ENCODE measurements at places on chromosomes 7 and 10.
A peak's percentile ranks its signal among the peaks of the same experiment; 100 is the strongest.

DNA sequence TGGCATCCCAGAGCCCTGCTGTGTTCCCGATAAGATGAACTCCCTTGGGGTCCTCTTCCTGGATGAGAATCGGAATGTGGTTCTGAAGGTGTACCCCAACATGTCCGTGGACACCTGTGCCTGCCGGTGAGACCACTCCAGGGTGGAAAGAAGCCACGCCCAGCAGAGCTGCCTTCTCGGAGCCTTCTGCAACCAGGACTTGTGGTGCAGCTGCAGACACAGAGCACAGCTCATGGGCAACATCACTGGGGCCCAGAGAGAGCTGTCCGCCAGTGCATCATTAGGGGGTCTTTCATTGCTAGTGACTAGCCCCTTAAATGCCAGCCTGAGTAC lies 9.6 kb upstream of the GDF2 start:
- DNase-seq: no peak

DNA sequence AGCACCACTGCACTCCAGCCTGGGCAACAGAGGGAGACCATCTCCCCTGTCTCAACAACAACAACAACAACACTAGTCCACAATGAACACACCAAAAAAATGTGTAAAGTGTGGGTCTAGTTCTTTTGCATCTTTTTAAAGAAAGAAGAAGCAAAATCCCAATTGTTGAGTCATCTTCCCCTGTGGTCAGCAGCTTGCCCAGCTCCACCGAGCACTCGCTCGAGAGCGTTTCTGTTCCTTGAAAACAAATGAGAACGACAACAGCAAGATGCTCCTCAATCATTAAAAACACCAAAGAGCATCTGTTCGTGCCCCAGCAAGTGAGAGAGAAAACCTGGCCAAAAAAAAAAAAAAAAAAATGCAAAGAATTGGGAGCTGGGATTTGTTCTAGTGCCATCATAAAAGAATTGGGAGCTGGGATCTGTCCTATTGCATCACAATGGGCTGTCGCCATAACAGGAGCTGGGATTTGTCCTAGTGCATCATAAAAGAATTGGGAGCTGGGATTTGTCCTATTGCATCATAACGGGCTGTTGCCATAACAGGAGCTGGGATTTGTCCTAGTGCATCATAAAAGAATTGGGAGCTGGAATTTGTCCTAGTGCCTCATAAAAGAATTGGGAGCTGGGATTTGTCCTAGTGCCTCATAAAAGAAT lies 118.1 kb downstream of the PTPRN2 start:
- DNase-seq: no peak

GRCh38 chr10:6082496-6083395 lies 6.1 kb upstream of the RBM17 start:
- no peak for DNase-seq

GRCh38 chr7:5584821-5585220 lies 161.2 kb upstream of the TNRC18 start:
- DNase-seq: no peak

DNA sequence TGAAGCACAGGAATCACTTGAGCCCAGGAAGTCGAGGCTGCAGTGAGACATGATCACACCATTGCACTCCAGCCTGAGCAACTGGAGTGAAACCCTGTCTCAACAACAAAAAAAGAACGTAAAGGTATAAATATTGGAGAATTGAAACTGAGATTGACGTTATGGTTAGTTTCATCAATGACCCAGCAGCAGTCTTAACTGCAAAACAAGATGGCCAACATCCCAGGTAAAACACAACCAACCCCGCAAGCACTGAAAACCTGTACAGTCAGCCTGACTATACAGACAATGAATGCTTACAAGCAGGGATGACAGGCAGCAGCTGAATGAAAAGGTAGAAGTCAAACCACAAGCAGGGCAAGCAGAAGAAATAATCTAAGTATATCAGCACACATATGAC lies 34.7 kb downstream of the WAPL start:
- DNase-seq: no peak

DNA sequence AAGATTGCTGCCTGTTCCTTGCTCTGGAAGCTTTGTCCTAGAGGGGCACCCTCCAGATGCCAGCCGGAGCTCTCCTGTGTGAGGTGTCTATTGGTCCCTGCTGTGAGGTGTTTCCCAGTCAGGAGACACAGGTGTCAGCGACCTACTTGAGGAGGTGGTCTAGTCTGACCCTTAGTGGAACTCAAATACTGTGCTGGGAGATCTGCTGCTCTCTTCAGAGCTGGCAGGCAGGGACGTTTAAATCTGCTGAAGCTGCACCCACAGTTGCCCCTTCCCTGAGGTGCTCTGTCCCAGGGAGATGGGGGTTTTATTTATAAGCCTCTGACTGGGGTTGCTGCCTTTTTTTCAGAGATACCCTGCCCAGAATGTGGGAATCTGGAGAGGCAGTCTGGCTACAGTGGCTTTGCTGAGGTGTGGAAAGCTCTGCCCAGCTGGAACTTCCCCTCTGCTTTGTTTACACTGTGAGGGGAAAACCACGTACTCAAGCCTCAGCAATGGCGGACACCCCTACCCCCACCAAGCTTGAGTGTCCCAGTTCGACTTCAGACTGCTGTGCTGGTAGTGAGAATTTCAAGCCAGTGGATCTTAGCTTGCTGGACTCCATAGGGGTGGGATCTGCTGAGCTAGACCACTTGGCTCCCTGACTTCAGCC lies 119.2 kb downstream of the PPP1R9A start:
- DNase-seq: no peak

GRCh38 chr7:132739271-132739955 lies 163.1 kb upstream of the PLXNA4 start:
- no peak for DNase-seq

- DNase-seq: no peak
These were observed 825 bp downstream of the FEZF1 start for GRCh38 chr7:122303531-122304318.

- no peak for DNase-seq
These were observed 667.9 kb downstream of the AUTS2 start for GRCh38 chr7:70266186-70266585.

- DNase-seq: peak; percentile 40
These were observed 613 bp downstream of the AP5Z1 start for GRCh38 chr7:4775848-4776623.

DNA sequence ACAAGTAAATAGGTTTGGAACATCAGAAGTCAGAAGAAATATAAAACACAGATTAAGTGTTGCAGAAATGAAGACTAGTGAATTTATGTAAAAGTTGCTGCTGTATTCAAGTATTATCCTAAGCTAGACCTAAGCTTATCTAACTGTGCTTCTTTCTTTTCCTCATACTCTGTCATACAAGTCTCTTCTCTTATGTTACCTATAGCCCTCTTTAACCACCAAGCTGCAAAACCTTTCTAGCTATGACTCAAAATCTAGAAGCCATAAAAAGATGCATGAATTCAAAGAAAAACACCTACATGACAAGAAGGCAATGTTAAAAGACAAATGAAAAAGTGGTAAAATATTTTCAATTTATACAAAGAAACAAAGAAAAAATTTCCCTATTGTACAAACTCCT lies 23.0 kb downstream of the DENND11 start:
- DNase-seq: no peak

DNA sequence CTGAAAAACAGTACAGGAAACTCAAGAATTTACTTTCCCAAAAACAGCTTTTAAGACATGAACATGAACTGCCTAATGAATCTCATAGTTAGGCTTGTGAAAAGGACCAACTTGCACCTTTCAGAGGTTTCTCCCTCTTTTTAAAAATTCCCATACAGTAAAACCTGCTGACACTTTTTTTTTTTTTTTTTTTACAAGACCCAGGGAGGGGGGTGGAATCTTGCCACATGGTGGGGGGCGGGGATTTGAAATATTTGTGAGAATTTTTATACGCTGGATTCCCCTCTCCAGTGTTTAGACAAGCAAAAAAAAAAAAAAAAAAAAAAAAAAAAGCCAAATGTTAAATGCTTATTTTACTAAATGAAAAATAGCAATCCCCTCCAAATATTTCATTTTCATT lies 57.4 kb downstream of the HIBADH start:
- DNase-seq: no peak

GRCh38 chr7:83410989-83411591 lies 237.8 kb downstream of the SEMA3E start:
- DNase-seq: no peak

DNA sequence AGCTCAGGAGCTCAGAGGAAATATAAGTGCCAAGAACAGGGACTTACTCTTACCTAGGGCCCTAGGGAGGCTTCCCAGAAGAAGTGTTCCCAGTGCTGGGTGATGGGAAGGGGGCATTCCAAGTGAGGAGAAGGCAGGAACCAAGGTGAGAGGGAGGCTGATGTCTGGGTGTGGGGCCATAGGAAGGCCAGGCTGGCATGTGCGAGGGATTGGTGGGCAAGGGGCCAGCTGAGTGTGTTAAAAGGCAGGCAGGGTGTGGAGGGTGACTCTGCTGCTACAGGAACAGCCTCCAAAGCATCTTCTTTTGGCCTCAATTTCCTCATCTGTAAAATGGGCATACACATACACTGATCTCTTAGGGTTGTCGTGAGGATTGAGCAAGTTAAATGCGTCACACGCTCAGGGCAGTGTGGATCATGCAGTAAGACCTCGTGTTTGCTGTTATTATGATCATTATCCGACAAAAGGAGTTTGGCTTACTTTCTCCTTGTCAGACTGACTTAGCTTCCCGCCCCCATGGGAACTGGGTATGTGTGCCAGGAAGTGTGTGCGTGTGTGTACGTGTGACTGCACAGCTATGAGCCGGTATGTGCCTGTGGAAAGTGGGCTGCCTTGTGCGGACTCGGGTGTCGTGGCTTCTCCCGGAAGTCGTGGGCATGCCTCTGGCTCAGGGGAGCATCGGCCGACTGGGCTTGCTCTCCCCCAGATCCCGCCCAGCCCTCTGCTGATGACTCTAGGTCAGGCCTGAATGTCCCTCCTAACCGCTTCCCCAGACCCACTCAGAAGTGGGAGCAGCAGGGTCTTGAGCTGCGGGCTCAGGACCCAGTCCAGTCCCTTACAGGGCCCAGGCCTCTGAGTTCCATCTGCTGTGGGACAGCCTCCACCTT lies 59.6 kb downstream of the NEURL1 start:
- DNase-seq: no peak

GRCh38 chr10:119395280-119396007 lies 147.1 kb downstream of the RGS10 start:
- no peak for DNase-seq

DNA sequence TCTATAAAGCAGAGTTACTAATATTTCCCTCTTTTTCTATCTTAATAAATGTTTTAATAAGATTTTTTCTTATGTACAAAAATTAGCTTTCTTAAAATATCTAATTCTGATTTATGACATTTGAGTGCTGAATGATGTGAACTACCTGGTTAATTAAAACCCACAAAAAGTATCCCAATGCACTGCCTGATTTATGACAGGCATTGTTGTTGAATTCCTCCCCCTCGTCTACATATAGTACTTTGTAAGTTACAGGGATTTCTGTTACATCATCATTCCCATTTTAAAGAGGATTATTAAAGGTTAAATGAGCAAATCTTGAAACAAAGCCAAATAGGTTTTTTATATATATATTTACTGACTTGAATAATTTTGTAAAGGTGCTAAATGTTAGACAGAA lies 91.1 kb downstream of the NRBF2 start:
- no peak for DNase-seq

Measured in stimulated activated CD4-positive, alpha-beta T cell treated with anti-CD3 and anti-CD28 coated beads, Interleukin-12 subunit alpha, Interleukin-12 subunit beta, amount 100 ng/mL, for 4 hours (primary cell).